ENCODE measurements at places on chromosomes 1 and 21. TPM values are rescaled to one million over a fixed set of nuclear protein-coding genes. Genes with fewer than 3 reads are reported as not detected.

PBX1 gene
- total RNA-seq: 34.2 TPM

FYB2 gene
- total RNA-seq: not detected

TGFB2 gene
- 0.78 TPM for total RNA-seq

WRAP73 gene
- 10.9 TPM for total RNA-seq

CD53 gene
- total RNA-seq: not detected

PKNOX1 gene
- total RNA-seq: 12.9 TPM

A3GALT2 gene
- total RNA-seq: not detected

ZNF697 gene
- total RNA-seq: 12.9 TPM

GSTM1 gene
- total RNA-seq: 13.7 TPM

PPIE gene
- total RNA-seq: 25.0 TPM

FCRL5 gene
- total RNA-seq: not detected

PCP4 gene
- total RNA-seq: not detected

NTMT2 gene
- total RNA-seq: not detected

S100A5 gene
- total RNA-seq: 0.37 TPM

C1orf167 gene
- total RNA-seq: not detected

MMP23B gene
- 0.73 TPM for total RNA-seq

NMNAT2 gene
- total RNA-seq: 4.4 TPM

LMX1A gene
- under 0.01 TPM for total RNA-seq

SPRR2A gene
- not detected for total RNA-seq

ASPM gene
- total RNA-seq: 39.3 TPM

KPRP gene
- total RNA-seq: not detected

EPS8L3 gene
- not detected for total RNA-seq

S100B gene
- total RNA-seq: not detected

RGS8 gene
- total RNA-seq: not detected

FBXO44 gene
- total RNA-seq: 8.0 TPM

CD52 gene
- 0.98 TPM for total RNA-seq
